ENCODE measurements at places on chromosomes 5 and 9.

DNA sequence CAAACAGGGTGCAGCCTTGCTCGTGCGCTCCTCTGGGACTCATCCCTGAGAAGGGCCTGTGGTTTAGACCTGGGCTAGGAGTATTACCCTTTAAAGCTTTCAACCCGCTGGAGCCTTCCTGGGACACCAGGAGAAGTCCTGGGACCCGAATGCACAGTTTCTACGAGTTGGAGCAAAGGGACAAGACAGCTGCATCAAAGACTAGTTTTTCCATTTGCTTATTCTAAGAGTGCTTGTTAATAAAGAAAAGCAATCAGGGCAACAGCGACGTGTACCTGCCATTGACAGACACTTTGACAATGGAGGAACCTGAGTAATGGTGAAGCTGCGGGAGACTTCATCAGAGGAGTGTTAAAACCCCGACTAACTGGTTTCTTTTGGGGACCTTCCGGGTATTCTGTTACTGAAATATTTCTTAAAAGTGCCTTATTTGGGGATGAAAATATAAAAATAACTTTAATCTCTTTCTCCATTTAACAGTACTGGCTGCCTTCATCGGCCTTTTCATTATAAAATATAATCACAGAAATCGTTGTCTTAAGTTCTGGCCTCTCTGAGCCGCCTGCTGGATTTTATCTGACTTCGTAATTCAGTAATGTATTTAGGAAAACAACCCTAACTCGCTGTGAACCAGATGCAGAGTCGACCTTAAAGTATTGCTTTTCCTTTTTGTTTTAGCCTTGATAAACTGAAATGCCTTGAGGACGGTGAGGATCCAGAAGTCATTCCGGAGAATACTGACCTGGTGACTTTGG, 732 bp downstream of the SNAPC3 start:
- DNase-seq = no peak

DNA sequence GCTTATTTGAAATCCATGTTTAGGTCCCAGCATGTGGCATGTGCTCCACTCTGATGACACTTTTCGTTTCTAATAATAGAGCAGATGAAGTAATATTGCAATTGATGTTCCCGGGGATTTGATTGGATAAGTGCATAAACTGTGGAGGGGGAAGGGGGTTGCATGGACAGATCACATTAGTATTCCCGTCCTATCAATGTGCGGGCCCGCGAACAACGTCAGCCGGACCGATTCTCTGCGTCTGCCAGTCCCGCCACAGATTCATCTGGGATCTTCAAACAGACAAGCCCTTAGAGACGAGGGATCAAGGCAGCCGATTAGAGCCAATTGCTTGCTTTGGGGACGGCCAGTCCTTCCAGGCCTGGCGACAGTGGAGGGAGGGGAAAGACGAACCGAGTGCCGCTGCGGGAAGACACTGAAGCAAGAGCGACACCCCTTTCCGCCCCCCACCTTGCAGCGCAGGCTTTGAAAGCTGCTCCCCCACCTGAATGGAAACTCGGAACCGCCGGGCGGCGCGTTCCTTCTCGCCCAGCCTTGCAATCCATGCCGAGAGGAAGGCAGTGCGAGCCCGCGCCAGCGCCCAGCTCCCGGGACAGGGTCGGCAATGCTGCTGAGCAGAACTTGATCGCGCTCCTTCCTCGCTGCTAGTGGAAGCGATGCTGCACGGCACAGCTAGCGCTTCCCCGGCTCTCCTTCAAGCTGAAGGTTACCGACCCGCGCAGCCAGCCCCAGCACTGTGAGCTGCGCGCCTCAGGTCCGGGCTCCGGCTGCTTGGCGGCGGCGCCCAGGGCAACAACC, at the start of gene RGS7BP:
RGS7BP (plus strand) TSS at position 247 of the 798 bp plus-strand sequence. CDS start 610 bp downstream, outside the sequence.
- no peak for DNase-seq

DNA sequence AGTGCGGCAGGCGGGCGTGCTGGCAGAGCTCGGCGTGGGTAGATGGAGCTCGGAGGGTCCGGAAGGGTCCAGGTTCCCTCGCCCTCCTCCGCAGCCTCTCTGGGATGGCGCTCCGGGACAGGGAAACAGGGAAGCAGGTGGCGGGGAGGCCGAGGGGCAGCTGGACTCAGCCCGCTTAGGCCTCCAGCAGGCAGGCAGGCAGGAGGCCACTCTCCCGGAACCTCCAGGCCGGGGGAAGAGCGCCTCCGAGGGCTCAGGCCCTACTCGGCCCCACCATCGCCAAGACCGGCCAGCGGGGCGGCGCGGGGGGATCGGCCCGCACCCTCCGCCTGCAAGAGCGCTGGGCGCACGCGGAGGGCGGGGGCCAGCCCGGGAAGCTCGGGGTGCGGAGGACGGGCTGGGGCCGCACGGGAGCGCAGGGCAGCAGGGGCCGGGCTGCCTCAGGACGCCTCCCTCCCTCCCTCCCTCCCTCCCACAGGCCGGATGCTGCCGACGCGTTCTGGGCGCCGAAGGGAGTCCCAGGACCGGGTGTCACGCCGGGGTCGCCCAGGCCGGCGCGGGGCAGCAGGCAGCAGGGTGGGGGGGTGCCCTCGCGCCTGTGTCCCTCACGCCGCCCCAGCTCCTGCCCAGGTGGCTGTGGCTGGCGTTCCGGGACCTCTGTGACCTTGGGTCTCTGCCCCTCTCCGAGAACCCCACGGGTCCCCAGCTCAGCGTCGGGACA, 977 bp downstream of the MGAT4B start:
- peak; percentile 77 for DNase-seq

DNA sequence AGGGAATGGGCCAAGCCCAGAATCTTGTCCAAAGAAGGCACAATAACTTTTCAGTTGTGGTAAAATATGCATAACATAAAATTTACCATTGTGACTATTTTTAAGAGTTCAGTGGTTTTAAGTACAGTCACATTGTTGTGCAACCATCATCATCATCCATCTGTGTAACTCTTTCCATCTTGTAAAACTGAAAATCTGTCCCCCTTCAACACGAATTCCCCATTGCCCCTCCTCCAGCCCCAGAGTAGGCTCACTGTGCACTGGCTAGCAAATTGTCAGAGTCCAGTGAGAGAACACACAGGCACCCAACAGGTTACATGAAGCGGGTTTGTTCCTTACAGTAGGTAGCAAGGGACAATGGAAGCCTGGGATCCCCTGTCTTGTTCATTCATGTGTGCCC, 13.7 kb downstream of the BARX1 start:
- DNase-seq = no peak

DNA sequence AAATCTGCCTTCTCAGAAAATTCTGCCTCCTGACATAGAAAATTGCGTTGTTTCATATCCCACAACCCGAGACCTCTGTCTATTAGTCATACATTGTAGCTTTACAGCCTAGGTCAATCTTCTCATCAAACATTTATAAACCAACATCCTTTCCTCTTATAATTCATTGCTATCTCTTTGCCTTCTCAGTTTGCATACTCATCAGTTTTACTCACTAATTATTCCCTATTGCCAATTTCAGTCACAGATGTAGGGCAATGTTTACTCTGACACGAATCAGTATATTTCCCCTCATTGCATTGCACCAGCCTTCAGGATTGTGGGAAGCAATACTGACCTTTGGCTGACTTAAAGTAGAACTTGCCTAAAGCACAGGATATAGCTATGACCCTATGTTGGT, 247.2 kb downstream of the CEMIP2 start:
- no peak for DNase-seq

DNA sequence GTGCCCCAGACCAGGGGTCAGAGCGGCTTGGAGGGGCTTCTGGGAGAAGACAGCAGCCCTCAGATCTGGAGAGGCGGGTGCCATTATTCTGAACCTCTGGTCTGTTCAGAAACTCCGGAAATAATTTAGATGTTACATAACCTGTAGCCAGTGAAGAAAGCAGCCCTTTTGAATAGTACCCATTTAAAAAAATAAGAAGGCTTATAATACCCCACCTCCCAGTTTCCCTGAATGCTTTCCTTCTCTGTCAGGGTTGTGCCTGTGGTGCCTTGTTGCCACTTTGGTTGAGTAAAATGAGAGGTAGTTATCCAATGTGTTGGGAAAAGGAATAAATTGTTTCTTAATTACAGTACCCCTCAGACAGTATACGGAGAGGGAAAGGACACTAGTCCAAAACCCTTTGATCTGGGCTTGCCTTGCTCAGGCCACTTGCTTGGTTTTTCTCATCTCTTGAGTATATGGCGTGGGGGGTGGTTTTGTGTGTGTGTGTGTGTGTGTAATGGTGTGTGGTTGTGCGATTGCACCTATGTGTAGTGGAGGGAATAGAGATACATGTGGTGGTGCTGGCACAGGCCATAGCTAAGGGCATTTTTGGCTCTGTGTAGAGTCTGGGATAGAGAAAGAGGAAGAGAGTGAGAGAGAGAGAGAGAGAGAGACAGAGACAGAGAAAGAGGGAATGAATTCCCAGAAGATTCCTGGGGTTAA, 59.1 kb upstream of the TLR4 start:
- DNase-seq = no peak

GRCh38 chr5:159833846-159834245, 82.4 kb upstream of the ADRA1B start:
- no peak for DNase-seq

GRCh38 chr5:58075907-58076306, 384.0 kb downstream of the PLK2 start:
- no peak for DNase-seq

- DNase-seq = no peak
Measured at GRCh38 chr5:96140496-96140895, 178.8 kb upstream of the ELL2 start.

GRCh38 chr5:23139338-23140171, 286.4 kb upstream of the CDH12 start:
- no peak for DNase-seq

GRCh38 chr5:142386137-142387023, 61.6 kb upstream of the SPRY4 start:
- no peak for DNase-seq

GRCh38 chr5:134846641-134846960, 833 bp downstream of the C5orf24 start:
- no peak for DNase-seq

DNA sequence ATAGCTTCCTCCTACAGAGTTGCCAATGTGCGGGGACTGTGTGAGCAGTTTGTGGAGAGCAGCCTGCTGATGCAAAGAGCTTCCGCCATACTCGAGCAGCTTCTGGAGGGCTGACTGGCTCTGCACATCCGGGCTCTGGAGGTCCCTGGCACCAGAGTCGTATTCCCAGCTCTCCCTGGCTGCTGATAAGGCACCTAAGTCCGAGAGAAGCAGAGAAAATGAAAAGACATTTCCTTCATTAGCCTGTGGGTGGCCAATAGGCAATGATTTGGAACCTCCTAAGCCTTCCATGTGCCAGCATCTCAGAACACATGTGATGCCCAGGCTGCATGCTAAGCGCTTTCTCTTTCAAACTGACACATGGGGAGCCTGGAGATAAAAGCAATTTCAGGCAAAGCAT, 94.3 kb downstream of the TSSK1B start:
- no peak for DNase-seq

GRCh38 chr5:30098940-30099339, 1094.5 kb upstream of the CDH6 start:
- DNase-seq = no peak

DNA sequence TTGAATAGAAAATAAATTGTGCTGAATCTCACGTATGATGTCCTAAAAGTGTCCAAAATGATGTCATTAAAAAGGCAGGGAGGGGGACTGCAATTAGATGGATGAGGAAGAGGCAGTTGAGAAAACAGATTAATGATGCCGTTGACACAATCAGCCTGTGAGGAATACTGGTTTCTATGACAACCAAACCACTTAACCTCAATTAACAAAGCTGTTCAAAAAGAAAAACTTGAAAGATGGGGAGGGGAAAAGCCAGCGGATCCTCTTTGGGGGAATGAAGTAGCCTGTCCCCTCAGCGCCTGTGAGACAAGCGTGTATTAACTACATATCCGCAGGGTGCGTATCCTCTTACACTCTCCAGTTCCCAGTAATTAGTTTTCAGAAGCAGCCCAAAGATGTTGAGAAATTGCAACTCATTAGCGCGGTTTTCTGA, 160.7 kb downstream of the TTC39B start:
- no peak for DNase-seq

DNA sequence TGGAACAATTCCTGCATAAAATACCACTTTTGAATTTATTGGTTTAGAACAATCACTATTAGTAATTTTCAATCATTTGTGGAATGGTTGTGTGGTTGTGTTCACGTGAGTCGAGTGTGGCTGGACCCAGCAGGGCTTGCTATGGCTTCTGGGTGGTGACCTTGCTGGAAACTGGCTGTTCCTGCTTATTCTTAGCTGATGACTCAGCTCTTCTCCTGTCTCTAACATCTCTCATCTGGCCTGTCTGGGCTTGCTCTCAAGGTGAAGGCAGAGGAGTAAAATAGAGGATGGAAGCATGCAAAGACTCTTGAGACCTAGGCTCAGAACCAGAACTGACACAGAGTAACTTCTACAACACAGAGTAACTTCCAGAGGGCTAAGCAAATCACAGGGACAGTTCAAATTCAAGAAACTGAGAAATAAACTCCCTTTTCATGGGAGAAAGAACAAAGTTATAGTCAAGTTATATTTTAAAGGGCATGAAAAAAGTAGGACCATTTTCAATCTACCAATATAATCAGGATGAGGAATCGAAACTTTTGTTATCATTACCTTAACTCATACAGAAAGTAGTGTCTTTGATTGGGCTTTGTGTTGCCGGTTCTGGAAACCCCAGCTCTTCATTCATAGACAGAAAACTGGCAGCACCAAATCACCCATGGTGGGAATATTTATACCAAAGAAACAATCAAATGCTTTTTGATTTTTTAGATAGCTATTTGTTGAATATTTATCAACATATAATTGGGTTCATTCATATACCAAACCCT, 665.1 kb downstream of the CDH18 start:
- DNase-seq = no peak

GRCh38 chr9:128335914-128336313, 4.4 kb upstream of the SLC27A4 start:
- no peak for DNase-seq
